Mucosa of gallbladder (tissue), 1 donor: ENCODE measurements at places on chromosomes 4 and X.

GRCh38 chr4:5198656-5199541, 147.6 kb downstream of the STK32B start:
- no peak for DNase-seq

- no peak for DNase-seq
These were observed 156.8 kb downstream of the AR start for GRCh38 chrX:67700602-67701001.

- DNase-seq, result no peak
These were observed 38.7 kb downstream of the SLC4A4 start for GRCh38 chr4:71377561-71377960.

DNA sequence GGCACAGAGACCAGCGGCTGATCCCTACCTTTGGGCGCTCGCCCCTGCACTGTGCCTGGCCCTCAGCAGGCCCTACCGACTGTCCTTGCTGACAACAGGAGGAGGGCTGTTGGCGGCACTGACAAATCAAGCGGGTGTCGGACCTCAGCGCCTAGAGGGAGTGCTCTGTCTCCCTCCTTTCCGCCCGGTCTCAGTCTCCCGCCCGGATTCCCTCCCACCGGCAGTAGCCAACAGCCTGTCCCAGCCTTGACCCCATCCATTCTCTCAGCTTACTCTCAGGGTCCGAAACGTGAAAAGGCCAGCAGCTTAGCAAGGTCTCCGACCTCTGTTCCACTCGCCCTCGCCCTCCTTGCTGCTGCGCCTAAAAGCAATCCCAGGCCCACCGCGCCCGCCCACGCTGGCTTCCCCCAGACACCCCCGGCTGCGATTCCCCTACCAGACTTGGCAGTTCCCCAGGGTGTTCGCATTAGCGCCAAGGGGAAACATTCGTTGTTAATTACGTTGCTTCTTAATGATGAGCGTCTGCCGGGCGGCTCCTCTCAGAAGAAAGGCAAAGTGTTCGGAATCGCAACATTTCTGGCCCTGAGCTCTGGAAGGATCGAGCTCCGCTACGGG, 96.2 kb downstream of the SOWAHB start:
- no peak for DNase-seq

- DNase-seq, result peak; percentile 78
These were observed 11.0 kb downstream of the EREG start for GRCh38 chr4:74375824-74376426.

DNA sequence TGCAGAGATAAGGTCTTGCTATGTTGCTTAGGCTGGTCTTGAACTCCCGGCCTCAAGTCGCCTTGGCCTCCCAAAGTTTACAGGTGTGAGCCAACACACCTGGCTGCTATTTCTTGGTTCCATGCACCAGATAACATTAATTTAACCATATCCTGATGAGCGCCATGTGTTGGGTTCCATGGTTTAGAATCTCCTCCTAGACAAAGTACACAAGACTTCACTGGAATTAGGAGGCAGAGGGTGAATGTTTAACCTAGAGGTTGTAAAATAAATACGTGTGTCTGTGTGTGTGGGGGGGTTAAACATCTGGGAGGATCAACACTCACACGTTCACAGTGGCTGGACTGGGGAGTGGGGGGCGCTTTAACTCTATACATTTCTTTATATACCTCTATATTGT, 32.4 kb upstream of the SORCS2 start:
- no peak for DNase-seq
